ENCODE measurements at places on chromosomes 5 and 9.

GRCh38 chr5:33105521-33105941 is 335.2 kb upstream of the TARS1 start:
- DNase-seq = no peak

DNA sequence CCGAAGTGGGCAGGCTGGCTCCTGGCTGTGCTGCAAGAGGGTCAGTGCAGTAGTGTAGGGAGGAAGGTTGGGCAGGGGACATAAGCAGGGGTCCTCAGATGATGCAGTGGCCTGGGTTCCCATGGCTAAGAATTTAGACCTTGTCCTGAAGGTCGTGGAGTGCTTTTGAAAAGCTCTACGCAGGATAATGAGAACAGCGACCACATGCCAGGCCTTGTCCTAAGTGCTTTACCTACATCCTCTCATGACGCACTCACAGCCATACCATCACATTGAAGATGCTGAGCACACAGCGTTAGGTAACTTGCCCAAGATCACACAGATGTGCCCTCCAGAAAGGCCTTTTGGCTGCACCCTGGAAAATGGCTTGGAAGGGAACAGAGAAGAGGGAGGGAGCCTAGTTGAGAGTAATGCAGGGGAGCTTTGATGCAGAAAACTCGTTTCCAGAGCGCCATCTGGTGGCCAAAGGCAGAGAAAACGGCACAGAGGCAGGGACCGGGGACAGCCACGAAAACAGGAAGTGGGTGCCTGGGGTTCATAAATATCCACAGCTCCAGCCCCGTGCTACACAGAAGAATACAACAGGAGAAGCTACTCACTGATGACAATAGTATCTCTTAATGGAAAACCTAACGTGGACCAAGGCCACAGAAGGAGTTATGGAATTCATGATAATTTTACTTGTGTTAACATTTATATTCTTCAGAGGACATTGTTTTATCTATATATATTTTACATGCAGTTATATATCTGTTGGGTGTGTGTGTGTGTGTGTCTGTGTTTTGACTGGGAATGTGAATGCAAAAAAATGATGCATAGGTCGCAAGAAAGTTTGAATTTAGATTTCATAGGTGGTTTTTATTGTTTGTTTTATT is 2.7 kb upstream of the PCDH12 start:
- DNase-seq = peak; percentile 61

GRCh38 chr5:141876628-141877355 is 1.4 kb downstream of the PCDH1 start:
- DNase-seq = no peak

DNA sequence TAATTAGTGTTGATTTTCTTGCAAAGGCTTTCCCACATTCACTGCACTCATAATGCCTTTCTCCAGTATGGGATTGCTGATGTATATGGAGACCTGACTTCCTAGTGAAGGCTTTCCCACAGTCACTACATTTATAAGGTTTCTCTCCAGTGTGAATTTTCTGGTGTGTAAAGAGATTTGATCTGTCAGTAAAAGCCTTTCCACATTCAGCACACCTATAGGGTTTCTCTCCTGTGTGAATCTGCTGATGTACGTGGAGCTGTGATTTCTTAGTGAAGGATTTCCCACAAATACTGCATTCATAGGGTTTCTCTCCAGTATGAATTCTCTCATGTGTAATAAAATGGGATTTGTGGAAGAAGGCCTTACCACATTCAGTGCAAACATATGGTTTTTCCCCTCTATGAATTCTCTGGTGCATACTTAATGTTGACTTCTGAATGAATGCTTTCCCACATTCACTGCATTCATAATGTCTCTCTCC is 31.1 kb downstream of the ZNF484 start:
- DNase-seq = no peak

- no peak for DNase-seq
These were observed 339.2 kb downstream of the PIK3R1 start for GRCh38 chr5:68554571-68555279.

GRCh38 chr5:91487420-91487819 is 104.3 kb upstream of the ARRDC3 start:
- DNase-seq = no peak

- DNase-seq = no peak
These were observed 1655.8 kb downstream of the MAT2B start for GRCh38 chr5:165161204-165161603.

DNA sequence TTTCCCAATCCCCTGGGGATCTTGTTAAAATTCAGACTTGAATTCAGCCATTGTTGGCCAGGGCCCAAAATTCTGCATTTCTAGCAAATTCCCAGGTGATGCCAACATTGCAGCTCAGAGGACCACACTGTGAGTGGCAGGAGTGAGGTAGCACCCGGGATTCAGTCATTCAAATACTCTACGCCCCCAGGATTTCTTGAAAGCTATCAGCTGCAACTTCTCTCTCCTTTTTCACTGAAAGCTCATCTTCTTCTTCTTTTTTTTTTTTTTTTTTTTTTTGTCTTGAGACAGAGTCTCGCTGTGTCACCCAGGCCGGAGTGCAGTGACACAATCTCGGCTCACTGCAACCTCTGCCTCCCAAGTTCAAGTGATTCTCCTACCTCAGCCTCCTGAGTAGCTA is 19.3 kb upstream of the ANKH start:
- DNase-seq = no peak

- DNase-seq = no peak
These were observed 36.4 kb upstream of the GAS1 start for GRCh38 chr9:86983620-86984259.

DNA sequence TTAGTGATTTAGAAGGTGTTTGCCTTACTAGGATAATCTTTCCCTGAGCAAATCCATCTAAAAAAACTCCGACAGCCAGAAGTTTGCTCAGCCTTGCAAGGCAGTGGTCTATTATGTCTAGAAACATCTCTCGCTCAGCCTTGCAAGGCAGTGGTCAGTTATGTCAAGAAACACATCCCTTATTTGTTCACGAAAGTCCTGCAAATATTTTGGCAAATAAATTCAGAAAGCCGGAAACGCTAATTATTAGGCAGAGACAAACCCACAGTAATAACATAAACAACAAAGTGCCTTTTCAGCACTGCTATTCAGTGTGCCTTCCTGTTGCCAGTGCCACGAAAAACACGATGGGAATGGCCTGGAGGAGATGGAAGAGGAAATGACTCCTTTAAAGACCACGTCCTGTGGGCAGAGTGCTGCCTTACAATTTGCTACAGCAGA is 184.5 kb downstream of the GNAQ start:
- DNase-seq = no peak

DNA sequence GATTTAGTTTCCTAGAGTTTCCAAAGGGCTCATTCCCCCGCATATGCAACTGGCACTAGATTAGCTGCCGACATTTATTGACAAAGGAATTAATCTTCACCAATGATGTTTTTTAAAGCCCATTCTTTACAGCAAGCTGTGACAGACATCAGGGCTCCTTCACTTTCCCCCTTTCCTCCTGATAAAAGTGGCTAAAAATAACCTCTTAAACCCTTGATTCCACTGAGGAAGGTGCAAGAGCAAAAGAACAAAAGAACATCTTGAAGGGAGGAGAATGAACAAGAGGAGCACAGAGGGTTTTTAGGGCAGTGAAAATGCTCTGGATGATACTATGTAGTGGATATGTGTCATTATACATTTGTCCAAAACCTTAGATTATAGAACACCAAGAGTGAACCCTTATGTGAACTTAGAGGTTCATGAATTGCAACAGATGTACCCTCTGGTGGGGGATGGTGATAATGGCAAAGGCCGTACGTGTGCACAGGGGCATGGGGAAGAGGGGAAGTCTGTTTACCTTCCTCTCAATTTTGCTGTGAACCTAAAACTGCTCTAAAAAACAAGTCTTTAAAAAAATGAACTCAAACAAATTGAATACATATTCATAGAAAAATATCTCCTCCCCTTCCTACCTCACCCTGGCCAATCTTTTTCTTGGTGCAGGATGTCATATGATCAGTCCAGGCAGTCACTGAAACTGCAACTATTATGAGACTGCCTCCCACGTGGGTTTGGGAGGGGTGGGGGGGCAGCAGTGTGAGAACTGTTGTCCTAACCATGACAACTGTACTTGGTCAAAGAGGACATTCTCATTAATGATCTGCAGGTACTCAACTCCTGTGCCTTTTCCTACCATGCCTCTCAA is 83.0 kb downstream of the MARCHF3 start:
- no peak for DNase-seq

DNA sequence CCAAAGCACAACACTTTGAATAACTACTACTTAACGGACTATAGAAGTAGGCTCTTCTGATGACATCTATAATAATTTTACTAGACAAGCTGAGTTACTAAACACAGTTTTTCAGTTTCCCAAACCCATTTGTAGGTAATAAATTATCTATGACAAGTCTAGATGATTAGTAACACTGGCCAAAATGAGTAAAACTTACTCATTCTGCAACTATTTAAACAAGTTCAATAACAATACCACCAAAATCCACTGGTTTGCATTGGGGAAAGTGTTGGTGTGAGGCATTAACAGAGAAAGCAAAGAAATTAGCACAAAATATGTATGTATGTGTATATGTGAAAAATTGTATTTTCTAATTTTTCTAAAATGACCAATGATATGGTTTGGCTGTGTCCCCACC is 119.3 kb downstream of the NR2F1-AS1 start:
- DNase-seq = no peak

DNA sequence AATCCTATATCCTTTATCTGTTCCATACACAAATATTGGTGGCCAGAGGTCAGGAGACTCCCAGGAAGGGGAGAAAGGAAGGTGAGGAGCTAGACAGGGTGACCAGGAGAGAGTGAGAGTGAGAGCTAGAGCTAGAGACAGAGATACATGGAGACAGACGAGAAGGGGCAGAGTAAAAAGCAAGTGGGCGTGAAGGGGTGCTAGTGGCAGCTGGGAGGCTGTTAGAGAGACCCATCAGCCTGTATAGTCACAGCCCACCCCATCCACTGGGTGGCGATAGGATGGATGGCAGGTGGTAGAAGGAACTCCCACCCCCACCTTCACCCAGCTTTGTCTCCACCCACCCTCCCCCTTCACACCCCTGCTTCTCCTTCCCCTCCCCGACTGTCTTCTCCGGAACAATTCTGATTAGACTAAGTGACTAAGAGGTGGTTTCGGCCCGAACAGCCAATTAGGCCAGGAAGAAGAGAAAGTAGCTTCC is 32.8 kb downstream of the PCDH1 start:
- no peak for DNase-seq

GRCh38 chr5:95934207-95934804 is 27.3 kb downstream of the ELL2 start:
- no peak for DNase-seq

DNA sequence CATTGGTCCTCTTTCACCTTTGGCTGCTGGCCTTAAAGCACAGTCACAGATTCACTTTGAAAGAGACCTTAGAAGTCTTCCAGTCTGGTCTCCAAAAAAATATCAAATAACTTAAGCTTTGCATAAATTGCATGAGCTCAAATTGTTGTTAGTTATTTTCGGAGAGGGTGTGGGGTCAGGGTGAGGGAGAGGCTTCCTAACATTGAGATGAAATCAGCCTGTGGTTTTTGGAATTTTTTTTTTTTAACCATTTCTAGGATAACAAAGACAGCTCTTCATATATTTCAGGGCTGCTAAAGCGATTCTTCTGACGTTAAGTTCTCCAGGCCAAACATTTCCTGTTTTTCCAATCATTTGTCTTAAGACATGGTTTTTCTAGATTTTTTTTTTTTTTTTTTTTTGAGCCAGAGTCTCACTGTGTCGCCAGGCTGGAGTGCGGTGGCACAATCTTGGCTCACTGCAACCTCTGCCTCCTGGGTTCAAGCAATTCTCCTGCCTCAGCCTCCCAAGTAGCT is 4.5 kb downstream of the OCLN start:
- no peak for DNase-seq

- DNase-seq = no peak
These were observed 6.9 kb upstream of the RIC1 start for GRCh38 chr9:5622016-5622415.

- DNase-seq = no peak
These were observed 16.1 kb upstream of the CRB2 start for GRCh38 chr9:123339666-123340510.

DNA sequence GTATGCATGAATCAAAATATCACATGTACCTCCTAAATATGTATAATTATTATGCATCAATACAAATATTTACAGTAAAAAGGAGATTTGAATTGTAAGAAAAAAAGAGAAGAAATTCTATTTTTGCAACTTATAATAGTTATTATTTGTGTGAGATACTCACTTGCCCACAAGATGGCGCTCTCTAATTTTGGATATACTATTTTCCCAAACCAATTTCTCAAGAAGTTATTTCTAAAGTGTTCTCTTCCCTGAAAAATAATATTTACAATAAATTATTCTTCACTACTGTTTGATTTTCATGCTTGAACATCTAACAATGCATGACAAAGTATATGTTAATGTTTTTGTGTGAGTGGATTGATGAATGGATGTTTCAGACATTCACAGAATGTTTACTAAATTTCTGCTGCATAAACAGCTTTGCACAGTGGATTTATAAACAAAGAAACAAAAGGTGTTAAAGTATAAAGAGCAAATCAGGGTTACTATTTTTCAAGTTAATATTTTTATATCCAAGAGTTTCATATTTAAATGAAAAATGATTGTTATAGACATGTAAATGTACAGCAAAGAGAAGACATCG is 503.4 kb downstream of the PDE4D start:
- no peak for DNase-seq

DNA sequence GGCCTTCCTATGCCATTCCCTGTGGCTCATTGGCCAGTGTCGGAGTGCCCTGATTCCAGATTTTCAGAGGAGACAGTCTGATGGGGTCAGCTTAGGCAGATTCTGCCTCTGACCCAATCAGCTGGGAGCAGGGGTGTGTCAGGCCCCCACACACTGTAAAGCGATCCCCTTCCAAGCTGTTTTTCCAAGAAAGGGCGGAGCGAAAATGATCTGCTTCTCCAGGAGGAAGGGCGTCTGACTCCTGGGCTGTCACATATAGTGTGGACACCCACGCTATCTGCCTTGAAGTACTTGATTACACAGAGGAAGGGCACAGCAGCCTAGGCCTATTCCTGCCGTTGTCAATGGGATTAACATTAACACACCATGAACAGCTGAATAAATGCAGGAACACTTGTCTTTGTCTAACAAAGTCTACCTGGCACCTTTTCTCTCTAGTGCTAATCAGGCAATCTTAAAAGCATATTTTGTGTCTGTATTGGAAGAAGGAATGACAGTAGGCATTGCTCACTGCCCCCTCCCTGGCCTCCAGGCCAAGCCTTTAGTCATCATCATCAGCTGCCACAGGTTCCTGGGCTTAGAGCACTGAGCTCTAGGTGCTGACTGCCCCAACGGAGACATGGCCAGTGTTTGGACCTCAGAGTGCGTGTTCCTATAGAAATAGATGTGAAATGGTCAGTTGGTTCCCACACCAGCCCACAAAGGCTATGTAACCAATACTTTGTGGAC is 218.7 kb downstream of the MELK start:
- DNase-seq = no peak

GRCh38 chr5:147175516-147176097 is 59.2 kb upstream of the STK32A start:
- DNase-seq = no peak

Measured in HL-60 (cell line).